Smooth muscle cell of bladder (primary cell): ENCODE measurements at places on chromosomes 4 and X. TPM values are rescaled to one million over a fixed set of nuclear protein-coding genes. Genes with fewer than 3 reads are reported as not detected.

APLN gene
- 0.43 and 4.3 TPM in 2 replicates for total RNA-seq

HGFAC gene
- total RNA-seq: not detected in 2 replicates

PCDH18 gene
- total RNA-seq: 70.4 and 100 TPM in 2 replicates

MTCP1 gene
- 24.9 and 25.3 TPM in 2 replicates for total RNA-seq

SNX12 gene
- total RNA-seq: 57.5 and 62.0 TPM in 2 replicates

ITGB1BP2 gene
- 0.85 and 3.6 TPM in 2 replicates for total RNA-seq

EDA2R gene
- total RNA-seq: 11.7 and 13.6 TPM in 2 replicates

STAP1 gene
- total RNA-seq: not detected in 2 replicates

GEMIN8 gene
- total RNA-seq: 17.6 and 21.2 TPM in 2 replicates

SPANXD gene
- total RNA-seq: not detected in 2 replicates

RRH gene
- total RNA-seq: under 0.01 and 0.09 TPM in 2 replicates

UGT2B7 gene
- not detected in 2 replicates for total RNA-seq

SPANXN3 gene
- not detected in 2 replicates for total RNA-seq

TCEAL3 gene
- 19.3 and 26.2 TPM in 2 replicates for total RNA-seq

UGT2B11 gene
- total RNA-seq: not detected in 2 replicates

PDLIM3 gene
- total RNA-seq: 15.8 and 28.3 TPM in 2 replicates

EOLA2 gene
- 12.8 and 20.1 TPM in 2 replicates for total RNA-seq

CD38 gene
- total RNA-seq: under 0.01 and 0.14 TPM in 2 replicates

BBS12 gene
- total RNA-seq: 6.8 and 8.0 TPM in 2 replicates

SMIM31 gene
- not detected in 2 replicates for total RNA-seq

SERTM2 gene
- 2.1 and 2.3 TPM in 2 replicates for total RNA-seq

DAPP1 gene
- total RNA-seq: 0.09 TPM in 1 of 2 replicates, not detected in the other

GBA3 gene
- total RNA-seq: not detected in 2 replicates

FGFBP2 gene
- not detected in 2 replicates for total RNA-seq

TBCK gene
- total RNA-seq: 37.1 and 49.8 TPM in 2 replicates

GRSF1 gene
- 68.6 and 78.3 TPM in 2 replicates for total RNA-seq

TMEM156 gene
- total RNA-seq: 0.18 and 0.57 TPM in 2 replicates

CLCN4 gene
- 2.5 and 2.7 TPM in 2 replicates for total RNA-seq

SMIM10L2A gene
- total RNA-seq: 0.28 and 0.83 TPM in 2 replicates

KIF4A gene
- total RNA-seq: 1.6 and 1.8 TPM in 2 replicates

TRAM1L1 gene
- 0.43 and 0.92 TPM in 2 replicates for total RNA-seq

BEX1 gene
- 0.92 and 2.8 TPM in 2 replicates for total RNA-seq

SHROOM4 gene
- total RNA-seq: 0.28 and 1.0 TPM in 2 replicates

PDE6B gene
- 1.1 and 1.3 TPM in 2 replicates for total RNA-seq

PNMA6F gene
- total RNA-seq: not detected in 2 replicates

COL4A6 gene
- total RNA-seq: 4.2 and 13.4 TPM in 2 replicates

CCDC158 gene
- 0.14 and 0.18 TPM in 2 replicates for total RNA-seq

TLR6 gene
- 0.92 and 1.4 TPM in 2 replicates for total RNA-seq

CCDC120 gene
- 0.09 and 0.28 TPM in 2 replicates for total RNA-seq

RPS6KA6 gene
- 12.7 and 15.9 TPM in 2 replicates for total RNA-seq

RHOXF2 gene
- not detected in 2 replicates for total RNA-seq

AADAT gene
- total RNA-seq: 1.8 and 2.0 TPM in 2 replicates

POLN gene
- 2.3 and 4.0 TPM in 2 replicates for total RNA-seq

RBM10 gene
- 39.7 and 42.1 TPM in 2 replicates for total RNA-seq

SRPK3 gene
- total RNA-seq: 0.43 and 0.74 TPM in 2 replicates

ZNF185 gene
- total RNA-seq: 0.37 and 0.43 TPM in 2 replicates

VEGFC gene
- total RNA-seq: 19.3 and 24.1 TPM in 2 replicates

NLRP2B gene
- under 0.01 TPM in 2 replicates for total RNA-seq

BEX2 gene
- total RNA-seq: 0.83 and 1.3 TPM in 2 replicates

HS6ST2 gene
- total RNA-seq: 0.14 TPM in 1 of 2 replicates, not detected in the other

ADRA2C gene
- total RNA-seq: 0.14 and 0.37 TPM in 2 replicates

PLXNA3 gene
- total RNA-seq: 6.7 and 17.0 TPM in 2 replicates

HSD17B13 gene
- total RNA-seq: 0.14 and 0.18 TPM in 2 replicates
